Activated T-cell treated with anti-CD3 and anti-CD28 coated beads for 1 hour (primary cell): ENCODE measurements at places on chromosomes 6 and 20.

DNA sequence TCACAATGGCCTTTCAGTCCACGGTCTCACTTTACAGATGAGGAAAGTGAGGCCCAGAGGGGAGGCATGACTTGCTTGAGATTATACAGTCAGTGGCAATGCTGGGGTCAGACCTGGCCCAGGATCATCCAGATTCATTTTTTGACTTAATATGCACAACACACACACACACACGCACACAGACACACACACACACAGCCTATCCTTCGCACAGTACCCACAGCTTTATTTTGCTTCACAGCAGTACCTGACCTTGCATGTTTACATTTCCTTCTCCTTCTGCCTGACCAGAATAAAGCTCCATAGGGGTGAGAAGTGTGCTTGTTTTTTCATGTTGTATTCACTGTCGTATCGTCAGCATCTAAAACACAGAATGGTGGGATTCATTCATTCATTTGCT lies 79.8 kb downstream of the VEGFA start:
- DNase-seq = no peak

DNA sequence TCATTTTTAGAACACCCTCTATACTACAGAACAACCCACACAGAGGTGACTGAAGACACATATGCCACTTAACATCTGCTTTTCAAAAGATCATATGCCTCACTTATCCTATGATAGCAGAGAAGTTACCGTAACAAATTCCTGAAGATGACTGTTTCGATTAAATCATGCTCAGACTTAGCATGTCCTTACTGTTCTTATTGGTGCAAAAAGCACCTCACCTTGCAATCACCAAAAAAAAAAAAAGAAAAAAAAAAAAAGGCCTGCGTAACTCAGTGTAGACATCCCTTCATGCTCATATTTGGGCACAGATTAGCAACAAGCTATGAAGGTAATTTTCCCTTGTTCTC lies 17.7 kb upstream of the DST start:
- no peak for DNase-seq

DNA sequence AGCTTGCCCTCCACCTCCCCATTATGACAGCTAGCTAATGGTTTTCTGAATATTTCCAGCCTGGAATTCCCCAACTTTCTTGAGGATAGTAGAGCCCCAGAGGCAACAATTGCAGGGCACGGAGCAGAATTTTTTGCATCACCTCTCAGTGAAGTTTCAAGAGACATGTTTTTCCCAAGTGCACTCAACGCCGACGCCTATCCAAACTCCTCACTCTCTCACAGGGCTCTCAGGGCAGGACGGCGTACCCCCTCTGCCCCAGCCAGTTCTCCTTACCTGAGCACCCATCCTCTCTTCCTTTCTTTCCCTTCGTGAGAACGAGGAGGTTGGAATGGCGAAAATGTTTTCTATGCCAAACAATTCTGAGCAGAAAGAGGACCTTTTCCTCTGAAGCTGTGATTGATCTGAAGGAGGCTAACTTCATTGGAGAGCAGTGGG lies 83.1 kb upstream of the FOXQ1 start:
- no peak for DNase-seq

GRCh38 chr20:49388744-49389143 lies 93.7 kb downstream of the KCNB1 start:
- no peak for DNase-seq

DNA sequence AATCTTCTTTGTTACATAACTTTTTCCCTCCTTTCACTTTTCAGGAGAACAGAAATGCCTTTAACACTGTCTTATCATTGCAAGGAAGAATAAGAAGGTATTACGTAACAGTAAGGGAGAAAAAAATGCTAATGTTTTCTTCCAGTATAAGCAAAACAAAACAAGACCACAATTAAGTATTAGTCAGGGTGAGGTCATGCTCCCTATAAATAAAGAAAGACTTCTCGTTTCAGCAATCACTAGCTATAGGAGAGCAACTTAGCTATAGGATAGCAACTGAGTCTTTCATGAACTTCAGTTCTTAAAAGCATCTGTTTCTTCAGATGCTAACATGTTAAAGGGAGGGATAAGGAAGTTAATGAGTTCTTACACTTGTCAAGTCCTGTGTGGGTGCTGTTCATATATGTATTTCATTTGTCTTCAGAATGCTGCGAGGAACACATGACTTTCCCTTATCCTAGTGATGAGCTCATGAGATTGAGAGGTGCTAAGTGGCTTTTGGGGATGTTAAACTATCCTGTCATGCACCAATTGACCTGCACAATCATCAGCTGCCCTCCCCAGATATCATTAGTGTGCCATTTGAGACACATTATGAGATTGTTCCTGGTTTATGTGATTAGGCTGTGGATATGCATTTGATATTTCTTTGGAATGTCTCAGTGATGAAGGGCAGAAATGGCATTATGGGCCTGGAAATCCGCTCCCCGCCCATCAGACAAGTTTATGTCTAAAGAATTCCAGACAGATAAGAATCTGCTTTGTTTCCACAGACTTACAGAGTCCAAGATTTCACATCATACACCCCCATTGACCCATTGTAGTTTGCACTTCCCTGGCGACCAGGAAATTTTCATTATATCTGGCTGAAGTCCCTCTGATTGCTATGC lies 37.5 kb downstream of the LAMA4 start:
- DNase-seq = no peak

DNA sequence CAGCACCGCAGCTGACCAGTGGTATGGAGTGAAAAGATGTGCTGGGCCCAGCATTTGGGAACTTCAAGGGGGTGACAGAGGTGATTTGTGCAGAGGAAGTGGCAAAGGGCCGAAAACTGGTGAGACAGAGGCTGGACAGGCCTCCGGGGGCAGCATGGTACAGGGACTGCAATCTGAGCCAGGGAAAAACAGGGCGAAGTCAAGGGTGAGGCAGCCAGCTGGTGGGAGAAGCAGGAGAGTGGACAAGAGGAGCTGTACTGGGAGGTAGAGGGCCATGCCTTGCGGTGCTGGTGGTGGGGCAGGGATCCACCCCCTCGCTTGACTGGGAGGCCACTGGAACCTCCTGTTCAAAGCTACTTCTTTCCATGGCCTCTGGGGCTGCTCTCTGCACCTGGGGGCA lies 7.3 kb upstream of the GFRA4 start:
- DNase-seq = no peak

DNA sequence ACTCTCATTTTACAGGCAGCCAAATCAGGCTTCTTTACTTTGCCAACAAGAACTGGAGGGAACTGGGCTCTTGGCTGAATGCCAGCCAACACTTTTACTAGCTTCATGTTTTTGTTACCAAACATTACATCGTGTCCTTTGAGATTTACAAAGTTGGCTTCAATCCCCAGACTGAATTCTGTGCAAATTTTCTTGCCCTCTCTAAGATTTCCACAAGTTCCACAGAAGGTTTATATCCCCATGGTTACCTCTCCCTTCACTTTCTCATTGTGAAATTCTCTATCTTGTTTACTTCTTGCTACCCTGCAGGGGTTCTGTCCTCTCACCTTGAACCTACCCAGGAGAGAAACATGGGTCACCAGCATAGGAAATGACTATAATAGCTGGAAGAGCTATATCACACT lies 37.6 kb upstream of the PLCB1 start:
- DNase-seq = no peak

DNA sequence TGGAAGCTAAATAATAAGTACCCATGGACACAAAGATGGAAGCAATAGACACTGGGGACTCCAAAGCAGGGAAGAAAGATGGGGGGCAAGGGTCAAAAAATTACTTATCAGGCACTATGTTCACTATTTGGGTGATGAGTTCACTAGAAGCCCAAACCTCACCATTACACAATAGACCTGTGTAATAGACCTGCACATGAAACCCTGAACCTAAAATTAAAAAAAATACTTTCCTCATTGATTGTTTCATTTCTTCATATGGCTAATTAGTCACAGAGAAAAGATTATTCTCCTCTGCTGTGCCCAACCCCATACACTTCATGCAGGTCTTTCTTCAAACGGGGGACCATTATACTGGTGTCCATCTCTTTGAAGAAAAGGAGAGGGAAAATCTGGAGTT lies 213.0 kb upstream of the DTNBP1 start:
- DNase-seq = no peak

DNA sequence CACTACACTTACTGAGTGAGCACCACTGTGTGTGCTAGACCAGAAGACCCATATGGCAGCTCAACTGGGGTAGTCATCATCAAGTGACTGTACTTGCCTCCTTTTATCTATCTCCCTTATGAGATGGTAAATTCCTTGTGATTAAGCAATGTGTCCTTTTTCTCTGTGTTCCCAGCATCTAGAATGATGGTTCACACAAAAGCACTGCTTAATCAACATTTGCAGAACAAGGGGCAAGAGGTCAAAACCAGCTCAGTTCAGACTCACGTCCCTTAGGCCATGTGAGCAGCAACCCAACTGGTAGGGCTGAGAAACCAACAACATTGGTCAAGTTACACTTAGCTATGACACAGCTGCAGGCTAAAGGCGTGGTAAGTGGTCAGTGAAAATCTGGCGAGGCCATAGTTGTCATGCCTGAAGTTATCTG lies 10.0 kb downstream of the TRAM2 start:
- no peak for DNase-seq

DNA sequence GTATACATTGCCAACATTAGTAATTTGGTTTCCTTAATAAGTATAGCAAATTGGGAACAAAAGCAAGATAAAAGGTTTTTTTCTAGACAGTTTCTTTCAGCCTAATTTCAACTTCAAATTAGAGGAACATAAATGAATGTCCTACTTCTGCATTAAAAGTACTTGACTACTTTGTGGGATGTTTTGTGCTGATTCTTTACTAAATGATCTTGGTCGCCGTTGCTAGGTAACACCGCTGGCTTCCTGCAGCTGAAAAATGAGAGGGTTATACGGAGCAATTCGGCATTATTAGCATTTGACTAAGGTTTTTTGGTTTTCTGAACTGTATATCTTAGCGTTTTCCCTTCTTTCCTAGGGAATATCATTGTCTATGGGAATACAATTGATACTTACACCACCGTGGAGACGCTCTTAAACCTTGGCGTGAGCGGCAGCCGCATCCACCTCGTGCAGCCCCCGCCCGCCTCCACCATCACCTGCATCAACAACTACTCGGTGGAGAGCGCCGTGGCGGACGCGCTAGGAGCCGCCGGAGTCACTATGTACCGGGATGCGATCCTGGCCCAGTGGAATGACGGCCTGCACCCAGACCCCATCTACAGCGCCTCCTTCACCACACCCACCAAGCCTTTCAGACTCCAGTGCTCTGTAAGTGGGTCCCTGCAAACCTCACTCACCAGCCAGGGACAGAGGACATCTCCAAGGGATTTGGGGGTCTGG lies 90.9 kb upstream of the INSM1 start:
- no peak for DNase-seq

DNA sequence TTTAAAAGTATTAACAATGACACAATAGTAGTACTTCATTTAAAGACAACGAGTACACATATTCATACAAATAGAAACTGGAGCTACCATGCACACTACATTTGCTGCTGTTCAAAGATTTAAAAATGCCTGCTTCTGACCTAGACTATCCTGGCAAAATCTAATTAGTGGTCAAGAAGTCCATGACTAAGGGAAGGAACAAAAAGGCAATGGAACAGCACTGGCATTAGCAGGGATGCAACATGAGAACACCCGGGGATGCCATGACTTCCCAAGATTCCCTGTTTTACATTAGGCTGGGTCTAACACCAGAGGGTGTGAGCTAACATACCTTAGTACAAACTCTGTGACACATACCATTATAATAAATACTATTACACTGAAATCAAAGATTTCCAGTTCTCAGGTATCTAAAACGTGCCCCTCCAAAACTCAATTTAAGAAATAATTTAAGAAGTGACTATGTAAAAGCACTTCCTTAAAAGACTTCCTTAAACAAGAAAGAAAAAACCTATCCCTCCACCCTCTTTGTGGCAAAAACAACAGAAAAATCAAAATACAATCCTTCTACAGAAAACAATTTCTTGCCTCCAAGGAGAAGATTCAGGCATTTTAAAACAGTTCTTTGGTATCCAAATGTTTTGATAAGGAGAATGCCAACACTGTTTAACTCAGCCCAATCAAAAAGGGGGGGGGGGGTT lies 25.5 kb downstream of the CHD6 start:
- DNase-seq = no peak

DNA sequence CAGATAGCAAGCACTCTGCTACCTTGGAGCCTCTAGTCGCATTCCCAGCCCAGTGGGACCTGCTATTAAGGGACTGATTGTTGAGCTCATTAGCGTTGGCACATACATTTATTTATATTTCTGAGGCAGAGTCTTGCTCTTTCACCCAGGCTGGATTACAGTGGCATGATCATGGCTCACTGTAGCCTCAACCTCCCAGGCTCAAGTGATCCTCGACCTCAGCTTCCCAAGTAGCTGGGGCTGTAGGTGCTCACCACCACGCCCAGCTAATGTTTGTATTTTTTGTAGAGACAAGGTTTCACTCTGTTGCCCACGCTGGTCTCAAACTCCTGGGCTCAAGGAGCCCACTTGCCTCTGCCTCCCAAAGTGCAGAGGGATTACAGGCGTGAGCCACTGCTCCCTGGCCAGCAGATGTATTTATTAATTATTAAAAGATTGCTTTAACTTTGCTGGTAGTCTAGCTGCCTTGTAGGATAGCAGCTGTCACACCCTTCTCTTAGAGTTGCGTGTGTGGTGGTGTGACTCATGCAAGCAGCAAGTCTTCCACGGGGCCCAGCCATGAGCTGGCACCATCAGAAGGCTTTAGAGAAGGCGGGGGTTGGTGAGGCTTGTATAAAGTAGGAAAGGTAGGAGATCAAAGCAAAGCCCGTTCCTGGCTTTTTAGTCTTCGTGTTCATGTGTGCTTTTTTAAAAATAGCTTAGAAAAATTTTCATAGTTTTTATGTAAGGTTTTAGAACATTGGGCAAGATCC lies 16.5 kb downstream of the ACTR5 start:
- no peak for DNase-seq

DNA sequence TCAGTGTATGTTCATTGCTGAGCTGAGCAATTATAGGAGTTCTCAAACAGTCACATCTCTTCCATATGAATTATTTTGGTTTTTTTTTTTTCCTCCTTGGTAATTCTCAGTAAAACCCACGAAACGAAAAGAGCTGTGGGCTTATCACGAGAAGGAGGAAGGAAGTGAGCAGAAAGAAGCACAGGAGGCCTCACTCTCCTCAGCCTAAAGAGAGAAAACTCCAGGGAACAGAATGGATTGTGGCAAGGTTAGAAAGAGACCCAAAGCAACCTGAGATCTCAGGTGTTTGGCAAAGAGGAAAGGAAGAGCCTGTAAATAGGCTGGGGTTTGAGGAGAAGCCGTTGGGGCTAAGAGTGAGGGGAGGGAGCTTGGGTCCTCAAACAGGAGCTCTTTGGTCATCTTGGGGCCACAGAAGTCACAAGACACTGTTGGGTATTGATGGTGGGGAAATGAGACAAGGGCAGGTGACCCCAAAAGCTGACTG lies 67.8 kb upstream of the CITED2 start:
- no peak for DNase-seq

GRCh38 chr6:14254505-14254904 lies 136.9 kb downstream of the CD83 start:
- DNase-seq = no peak

DNA sequence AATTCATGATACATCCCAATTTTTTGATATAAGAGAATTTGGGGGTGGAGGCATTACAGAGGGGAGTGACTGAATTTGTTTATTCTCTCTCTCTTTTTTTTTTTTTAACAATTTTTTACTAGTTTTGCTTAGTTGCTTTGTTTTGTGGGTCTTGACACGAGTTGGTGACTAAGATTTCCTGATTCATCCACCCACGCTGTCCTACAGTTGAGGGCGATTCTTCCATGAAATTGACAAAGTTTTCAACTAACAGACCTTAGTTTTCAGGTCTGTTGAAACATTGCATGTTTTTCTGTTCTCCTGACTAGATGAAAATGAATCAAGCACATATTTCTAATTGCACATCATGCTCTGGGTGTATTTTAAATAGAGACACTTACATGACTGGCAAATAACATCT lies 613.8 kb downstream of the TFAP2B start:
- DNase-seq = no peak

- DNase-seq = no peak
Observed at GRCh38 chr6:34366639-34366921, 25.9 kb downstream of the NUDT3 start.
